ENCODE measurements at places on chromosomes 16 and 17.

DNA sequence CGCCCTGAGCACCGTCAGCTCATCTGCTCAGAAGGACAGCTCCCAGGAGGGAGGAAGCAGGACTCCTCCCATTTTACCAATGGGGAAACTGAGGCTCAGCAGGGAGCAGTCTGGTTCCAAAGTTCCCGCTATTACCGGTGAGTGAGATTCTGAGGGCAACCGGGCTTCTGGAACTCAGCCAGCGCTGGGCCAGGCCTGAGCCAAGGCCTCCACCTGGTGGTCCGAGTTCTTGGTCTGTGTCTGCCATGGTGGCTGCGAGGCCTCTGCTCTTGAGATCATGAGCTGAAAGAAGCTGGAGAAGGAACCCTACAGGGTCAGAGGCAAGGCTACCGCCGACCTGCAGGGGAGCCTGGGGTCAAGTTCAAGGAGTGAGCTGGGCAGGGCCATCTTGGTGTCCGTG is 110.8 kb upstream of the GSE1 start:
- no peak for DNase-seq

DNA sequence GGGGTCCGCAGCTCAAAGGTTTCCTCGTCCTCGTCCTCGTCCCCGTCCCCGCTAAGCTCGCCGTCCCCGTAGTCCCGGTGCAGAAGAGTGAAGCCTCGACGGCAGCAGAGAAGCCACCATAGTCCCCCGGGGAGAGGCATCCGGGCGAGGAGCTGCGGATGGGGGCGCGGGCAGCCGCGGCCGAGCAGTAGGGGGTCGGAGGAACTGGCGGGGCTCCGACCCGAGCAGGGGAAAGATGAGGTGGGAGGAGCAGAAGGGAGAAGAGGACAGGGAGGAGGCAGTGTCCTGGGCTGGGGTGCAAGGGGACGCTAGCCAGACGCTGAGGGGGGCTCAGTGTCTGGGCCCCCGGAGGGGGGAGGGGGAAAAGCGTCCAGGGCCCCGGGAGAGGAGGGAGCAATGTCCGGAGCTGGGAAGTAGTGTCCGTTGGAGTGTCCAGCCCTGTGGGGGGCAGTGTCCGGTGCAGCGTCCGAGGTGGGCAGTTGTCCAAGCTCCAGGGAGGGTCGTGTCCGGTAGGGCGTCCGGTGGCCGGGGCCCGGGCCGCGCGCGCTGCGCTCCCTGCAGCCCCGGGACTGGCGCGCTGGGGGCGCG is at the start of gene PLEKHH3:
TSS of gene PLEKHH3 (minus strand) at position 571 of the 588 bp plus-strand sequence. CDS start at position 140, 431 bp downstream.
- no peak for DNase-seq

DNA sequence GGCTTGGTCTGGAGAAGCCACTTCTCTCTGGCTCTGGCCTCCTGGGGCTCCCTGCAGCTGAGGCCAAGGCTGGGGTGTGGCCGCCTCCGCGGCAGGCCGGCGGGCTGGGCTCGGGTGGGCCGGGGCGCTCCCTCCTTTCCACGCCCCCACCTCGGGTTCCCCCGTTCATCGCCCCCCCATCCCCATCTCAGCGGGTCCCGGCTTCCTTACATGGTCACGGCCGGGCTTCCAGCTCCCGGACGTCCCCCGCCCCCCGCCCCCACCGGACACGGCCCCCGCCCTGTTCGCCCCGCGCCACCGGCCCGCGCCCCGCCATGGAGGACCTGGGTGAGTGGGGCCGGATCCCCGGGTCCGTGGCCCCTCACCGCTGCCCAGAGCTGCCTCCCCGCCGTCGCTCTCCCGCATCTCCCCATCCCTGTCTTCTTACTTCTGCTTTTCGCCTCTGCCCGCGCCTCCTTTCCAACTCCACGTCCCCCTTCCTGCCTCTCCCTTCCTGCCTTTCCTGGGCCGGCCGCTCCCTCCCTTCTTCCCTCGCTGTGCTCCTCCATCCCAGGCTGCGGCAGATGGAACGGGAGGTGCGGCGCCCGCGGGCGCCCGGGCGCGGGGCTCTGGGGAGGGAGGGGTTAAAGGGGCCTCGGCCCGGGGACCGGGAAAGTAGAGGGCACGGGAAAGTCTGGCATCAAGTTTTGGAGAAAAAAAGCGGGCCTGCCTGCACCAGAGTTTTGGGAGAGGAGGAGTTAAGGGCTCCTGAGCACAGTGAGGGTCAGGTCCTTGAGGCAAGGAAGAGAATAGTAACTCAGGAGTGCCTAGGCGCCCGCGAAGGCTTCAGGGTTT is at the start of gene TGFB1I1:
TSS of gene TGFB1I1 (plus strand) at position 278 of the 834 bp plus-strand sequence. CDS start at position 315, 37 bp downstream.
- DNase-seq, result peak; percentile 60

DNA sequence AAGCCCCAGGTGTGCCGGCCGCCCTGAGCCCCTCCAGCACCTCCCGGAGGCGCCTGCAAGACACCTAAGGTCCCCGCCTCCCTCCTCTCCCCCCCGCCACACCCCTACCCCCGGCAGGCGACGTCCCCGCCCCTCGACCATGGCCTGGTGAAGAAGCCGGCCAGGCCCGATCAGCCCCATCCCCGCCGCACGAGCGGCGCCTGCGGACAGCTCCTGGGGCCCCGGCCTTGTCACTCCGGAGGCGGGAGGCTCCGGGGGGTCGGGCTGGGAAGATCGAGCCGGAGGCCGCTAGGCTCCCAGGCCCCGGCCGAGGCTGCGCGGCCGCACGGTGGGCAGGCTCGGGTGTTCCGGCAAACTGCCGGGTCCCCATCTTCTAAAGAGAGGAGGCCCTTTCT is 405 bp upstream of the ACE start:
- peak; percentile 38 for DNase-seq

GRCh38 chr16:65481956-65482355 is 360.1 kb upstream of the CDH11 start:
- DNase-seq, result no peak
